HS-5 (cell line): ENCODE measurements at places on chromosomes 7 and 10.

DNA sequence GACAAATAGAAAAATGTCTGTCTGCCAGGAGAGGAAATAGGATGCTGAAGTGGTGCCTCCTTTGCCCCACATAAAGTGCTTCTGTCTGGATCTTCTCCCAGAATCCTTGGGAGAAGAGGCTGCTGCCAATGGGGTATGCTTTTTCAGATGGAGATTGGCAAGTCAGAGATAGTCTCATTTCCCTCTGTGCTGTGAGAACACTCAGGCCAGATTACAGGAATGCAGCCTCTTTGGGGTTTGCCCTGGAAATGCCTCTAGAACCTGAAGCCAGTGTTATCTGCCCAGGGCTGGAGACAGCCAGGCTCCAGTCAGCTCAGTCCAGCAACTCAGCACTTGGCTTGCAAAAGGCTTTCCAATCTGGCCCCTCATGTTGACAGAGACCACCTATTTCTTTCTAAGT lies 119.1 kb upstream of the PHYHIPL start:
- DNase-seq = no peak

DNA sequence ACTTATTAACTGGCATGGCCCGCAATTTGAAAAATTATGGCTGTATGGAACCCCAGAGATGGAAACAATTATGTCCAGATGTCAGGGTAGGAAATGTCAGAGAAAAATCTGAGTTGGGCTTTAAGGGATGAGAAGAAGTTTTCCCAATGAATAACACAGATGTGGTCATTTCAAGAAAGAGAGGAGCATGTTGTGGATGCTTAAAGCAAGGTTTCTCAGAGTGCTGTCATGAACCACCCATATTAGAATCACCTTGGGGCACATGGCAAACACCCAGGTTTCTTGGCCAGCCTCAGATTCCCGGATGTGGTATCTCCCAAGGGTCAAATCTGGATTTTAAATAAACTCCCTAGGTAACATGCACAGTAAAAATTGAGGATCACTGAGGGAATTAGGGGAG lies 43.6 kb downstream of the LAMB4 start:
- no peak for DNase-seq

GRCh38 chr10:91043173-91043910 lies 122.5 kb upstream of the ANKRD1 start:
- DNase-seq = no peak

- no peak for DNase-seq
Observed at GRCh38 chr7:20214921-20215669, 2.1 kb downstream of the MACC1 start.

- DNase-seq = no peak
Observed at GRCh38 chr10:116073510-116073909, 199.5 kb downstream of the GFRA1 start.

DNA sequence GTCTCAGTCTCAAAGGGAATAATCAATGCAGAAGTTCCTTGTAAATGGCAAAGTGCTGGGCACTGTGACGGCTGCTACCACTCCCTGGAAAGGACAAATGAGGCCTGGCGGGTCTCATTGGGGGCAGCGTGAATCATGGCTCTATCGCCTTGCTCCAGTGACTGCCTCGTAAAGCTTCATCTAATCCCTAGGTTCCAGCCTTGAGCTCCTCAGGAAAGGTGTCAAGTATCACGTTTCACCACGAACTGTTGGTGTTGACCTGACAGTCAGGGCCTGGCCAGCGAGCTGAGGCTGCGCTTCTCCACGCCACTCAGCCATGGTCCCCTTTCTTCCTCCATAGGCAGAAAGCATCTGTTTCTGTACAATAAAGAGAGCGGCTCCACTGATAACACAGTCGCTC lies 126.7 kb upstream of the ZNF32 start:
- no peak for DNase-seq

- DNase-seq = no peak
Observed at GRCh38 chr7:49783446-49783845, 10.0 kb downstream of the VWC2 start.

GRCh38 chr7:41047211-41047610 lies 655.7 kb downstream of the INHBA start:
- no peak for DNase-seq

DNA sequence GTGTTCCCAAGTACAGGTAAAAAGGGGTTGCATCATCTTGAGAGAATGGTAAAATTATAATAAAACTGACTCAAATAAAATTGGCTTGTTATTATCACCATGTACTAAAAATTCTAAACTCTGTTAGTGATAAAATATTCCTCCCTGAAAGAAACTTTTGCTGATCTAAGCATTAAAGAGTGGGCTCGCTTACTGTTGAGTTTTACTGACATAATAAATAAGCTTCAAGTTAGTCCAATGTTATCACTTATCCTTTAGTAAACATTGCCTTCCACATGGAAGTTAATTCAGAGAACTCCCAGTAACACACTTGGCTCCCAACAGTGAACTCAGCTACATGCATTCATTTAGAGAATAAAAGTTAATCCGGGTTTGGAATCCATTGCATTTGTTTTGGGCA lies 456.4 kb downstream of the PLXDC2 start:
- DNase-seq = no peak

GRCh38 chr7:5598261-5598761 lies 174.7 kb upstream of the TNRC18 start:
- DNase-seq = no peak

- DNase-seq = no peak
Observed at GRCh38 chr7:105787793-105788192, 88.6 kb downstream of the ATXN7L1 start.

- DNase-seq = no peak
Observed at GRCh38 chr10:44947371-44948152, 12.0 kb upstream of the RASSF4 start.

DNA sequence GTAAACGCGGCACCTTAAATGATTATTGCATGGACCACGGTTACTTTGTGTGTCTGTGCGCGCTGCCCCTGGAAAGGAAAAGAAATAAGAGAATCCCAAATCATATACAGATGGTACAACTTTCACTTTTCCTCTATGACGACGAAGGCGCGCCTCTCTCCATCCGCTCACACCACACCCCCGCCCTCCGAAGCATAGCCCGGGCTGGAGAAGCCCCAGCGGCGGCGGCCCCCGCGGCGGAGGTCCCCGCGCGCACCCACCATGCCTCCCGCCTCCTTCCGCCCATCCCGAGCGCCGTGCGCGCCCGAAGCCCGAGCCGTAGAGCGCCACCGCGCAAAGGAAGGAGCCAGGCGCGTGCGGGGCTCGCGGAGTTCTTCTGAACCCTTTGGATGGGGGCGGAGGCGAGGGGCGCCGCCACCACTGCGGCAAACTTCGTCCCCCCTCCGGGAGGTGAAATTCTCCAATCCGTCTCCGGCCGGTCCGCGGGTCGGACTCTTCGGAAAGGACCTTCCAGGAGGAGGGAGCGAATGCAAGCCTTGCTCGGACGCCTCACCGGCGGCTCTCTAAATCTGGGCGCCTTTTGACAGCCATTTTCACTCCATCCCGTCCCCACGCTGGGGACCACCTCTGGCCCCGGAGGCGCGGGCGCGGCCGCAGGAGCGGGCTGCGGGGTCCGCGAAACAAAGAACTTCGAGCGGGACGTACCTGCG lies 588 bp downstream of the GLI3 start:
- no peak for DNase-seq

DNA sequence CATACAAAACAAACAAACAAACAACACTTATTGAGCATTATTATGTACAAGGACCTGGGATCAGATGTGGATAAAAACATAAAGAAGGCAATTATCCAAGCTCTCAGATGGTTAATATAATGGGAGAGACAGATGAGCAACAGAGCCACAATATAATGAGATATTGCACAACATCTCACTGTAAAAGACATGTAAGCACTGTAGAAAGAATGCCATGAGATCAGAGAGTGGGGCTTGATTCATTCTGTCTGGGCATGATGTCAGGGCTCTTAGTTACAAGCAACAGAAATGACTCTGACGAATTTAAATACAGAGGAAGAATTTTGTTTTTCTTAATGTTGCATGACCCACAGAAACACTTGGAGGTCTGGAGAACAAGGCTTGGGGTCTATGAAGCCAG lies 164.7 kb upstream of the PLXDC2 start:
- peak; percentile 22 for DNase-seq

DNA sequence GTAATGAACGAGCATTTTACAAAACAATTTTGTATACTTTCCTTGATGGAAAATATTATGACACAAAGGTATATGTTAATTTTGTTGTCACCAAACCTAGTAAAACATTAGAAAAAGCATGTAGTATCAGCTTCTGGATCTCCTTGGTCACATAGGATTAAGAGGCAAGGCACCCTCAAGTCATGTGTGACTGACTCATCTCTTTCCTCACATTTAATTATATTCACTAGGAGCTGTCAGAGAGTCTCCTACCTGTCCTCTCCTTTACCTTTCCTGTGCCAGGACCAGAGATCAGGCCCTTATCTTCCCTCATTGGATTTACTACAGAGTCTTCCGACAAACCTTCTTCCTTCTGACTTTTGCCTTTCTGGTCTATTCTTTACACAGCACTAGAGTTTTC lies 111.3 kb upstream of the RPA3 start:
- DNase-seq = no peak

DNA sequence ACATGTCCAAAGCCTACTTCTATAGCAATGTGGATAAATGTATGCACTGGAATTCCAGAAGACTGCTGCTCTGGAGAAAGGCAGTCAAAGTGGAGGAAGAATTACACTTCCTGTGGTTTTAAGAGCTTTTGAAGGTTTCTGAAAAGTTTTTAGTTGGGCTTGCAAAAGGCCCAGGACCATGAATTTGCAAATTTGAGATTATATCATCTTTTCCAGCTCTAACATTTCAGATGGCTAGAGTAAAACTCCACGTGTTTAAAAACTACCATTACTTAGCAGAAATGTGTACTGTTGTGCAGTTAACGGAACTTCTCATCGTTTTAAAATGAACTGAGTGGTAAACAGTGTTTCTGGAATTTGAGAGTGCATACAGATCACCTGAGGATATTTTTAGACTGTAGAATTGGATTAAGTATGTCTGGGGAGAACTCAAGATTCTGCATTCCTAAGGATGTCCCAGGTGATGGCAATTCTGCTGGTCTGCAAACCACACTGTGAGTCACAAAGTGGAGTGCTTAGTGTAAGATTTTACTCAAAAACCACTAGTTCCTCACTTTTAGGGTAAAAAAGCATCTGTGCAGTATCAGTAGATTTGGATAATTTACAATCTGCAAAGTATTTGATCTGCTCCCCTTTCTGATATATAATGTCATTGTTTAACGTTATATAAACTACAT lies 32.9 kb upstream of the CCDC71L start:
- no peak for DNase-seq

- DNase-seq = no peak
Observed at GRCh38 chr10:78184851-78185692, 151.4 kb downstream of the RPS24 start.

DNA sequence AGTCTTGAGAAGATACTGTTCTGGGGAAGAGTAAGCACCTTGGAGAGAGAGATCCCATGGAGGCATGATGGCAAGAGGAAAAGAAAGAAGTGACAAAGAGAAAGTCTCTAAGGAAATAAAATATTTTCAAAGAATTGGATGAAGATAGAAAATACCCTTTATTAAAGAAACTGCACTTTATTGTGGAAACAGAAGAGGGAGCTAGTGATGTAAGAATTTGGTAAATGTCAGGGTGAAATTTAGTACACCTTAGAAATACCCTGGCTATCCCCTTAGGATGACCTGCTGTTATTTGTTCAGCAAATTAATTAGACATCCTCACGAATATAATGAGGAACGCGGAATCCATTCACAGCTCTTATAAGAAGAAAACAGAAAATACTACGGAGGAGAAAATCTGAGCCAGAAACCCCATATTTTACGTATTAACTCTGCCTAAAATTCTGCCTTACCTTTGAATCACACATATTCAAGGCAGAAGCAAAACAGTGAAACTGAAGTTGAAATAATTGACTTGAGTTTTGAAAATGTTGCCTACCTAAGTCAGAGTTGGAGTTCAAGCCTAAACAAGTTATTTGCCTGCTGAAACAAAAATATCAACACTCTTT lies 90.7 kb downstream of the TFPI2 start:
- DNase-seq = no peak

GRCh38 chr10:98265403-98266378 lies 2.3 kb downstream of the LOXL4 start:
- no peak for DNase-seq

- DNase-seq = peak; percentile 26
Observed at GRCh38 chr7:108442039-108442568, 14.1 kb downstream of the NRCAM start.

GRCh38 chr10:31358688-31359330 lies 39.8 kb downstream of the ZEB1 start:
- DNase-seq = no peak

GRCh38 chr10:664301-664700 lies 25.2 kb downstream of the DIP2C start:
- DNase-seq = no peak

- no peak for DNase-seq
Observed at GRCh38 chr10:74981831-74982633, 129.4 kb upstream of the SAMD8 start.

GRCh38 chr10:58994226-58995057 lies 182.0 kb upstream of the PHYHIPL start:
- no peak for DNase-seq

- no peak for DNase-seq
Observed at GRCh38 chr10:110335314-110336064, 30.8 kb upstream of the SMNDC1 start.

DNA sequence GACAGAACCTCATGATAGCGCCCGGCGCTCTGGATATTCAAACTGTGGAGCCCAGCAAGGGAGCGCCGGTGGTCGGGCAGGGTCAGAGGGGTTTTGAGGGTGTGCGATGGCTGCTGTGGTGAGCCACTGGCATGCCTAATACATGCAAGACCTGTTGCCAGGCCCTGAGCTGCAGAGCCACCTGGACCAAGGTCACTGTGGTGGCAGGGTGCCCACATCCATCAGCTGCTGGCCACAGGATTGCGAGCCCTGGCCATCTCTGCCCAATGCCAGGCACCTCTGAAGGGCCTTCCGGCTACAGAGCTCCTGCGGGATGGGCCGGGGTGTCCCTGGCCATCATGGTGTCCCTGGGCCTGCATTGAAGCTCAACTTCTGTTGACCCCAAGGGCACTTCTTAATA lies 123.0 kb upstream of the TNRC18 start:
- DNase-seq = no peak

DNA sequence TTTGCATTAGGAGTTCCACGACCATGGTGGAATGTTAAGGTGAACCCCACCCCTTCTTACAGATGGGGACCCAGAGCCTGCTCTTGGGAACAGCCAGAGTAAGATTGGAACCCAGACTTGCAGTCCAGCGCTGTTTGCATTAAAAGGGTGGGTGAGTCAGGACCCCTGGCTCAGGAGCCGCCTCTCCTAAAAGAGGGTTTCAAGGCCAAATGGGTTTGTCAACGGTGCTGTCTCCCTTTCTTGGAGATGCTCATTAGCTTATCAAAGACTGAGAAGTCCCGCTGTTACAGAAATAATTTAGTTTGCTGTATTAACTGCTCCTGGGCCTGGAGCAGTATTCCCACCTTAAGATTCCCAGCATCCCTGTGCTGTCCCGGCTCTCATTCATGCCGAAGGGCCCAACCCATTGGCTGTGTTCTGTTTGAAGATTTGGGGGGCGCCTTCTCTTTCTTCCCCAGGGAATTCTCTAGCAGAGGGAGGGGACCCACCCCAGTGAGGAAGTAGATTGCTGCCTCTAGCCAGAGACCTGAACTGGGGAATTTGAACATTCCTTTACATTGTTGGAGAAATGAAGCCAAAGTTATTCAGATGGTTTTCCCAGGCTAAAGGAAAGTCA lies 1.8 kb downstream of the MARVELD1 start:
- DNase-seq = no peak
